ENCODE measurements at places on chromosomes 7 and 10.

- no peak for DNase-seq
Measured at GRCh38 chr7:129453510-129454248, 19.4 kb downstream of the STRIP2 start.

DNA sequence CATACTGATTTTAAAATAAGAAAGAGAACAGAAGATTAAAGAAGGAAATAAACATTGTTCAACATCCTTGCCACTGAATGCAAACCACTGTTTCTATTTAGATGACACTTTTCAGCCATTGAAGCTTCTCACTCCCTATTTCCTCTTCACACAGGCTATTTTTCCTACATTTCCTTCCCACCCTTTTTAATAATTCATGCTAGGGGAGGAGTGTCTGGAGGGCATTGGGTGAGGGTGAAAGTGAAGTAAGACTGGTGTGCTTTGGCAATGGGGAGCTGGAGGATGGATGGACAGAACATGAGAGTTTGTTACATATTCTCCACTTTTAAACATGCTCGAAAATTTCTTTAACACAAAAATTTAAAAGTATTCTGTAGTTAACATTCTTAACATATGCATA lies 168.8 kb upstream of the GLI3 start:
- DNase-seq: no peak

DNA sequence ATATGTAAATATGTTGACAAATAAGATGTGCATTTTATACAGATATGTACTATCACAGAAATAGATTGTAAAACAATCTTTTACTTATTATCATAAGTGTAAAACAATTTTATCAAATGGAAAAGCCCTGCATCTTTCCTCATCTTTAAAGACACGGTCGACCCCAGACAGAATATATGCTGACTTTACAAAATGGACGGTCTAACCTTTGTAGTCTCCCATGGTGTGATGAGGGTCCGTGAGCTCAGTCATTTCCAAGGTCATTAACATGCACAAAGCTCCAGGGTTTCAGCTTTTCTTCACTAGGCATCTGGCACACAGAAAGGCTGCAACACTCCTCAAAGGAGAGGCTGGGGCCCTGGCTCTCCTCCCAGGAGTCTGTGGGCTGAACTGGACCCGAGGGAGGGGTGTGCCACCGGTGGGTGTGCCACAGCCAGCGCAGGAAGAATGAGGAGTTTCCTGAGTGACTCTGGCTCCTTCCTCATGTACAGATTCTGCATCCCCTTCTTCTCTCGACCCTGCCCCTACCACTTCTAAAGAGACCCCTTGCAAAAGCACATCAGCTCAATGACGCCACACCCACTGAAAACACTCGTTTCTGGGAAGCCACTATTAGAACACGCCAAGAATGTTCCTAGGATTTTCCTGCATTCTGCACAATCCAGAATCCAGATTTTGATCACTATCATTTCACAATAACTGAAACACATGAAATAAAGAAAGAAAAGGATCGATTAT lies 26.2 kb upstream of the ABLIM1 start:
- no peak for DNase-seq

DNA sequence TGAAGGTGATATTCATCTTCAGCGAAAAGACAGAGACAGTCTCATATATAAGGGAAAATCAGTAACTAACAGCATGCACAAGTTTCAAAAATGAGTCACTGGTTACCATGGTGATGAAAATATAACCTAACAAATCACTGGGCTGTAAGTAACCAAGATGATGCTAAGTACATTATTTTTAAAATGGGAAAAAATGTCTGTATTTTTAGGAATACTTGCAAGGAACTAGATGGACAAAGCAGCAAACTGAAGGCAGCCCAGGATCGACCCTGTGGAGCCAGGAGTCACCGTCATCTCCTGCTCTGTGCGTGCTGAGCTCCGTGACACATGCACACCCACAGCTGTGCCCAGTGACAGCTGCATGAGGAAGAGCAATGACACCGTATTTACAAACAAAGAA lies 137.3 kb downstream of the ELMO1 start:
- no peak for DNase-seq

GRCh38 chr7:46741938-46742540 lies 821.0 kb upstream of the IGFBP3 start:
- DNase-seq: no peak
